ENCODE measurements at places on chromosomes 16 and 17.

GRCh38 chr16:30731411-30731810 is 16.8 kb upstream of the PHKG2 start:
- no peaks in the 10 kb centered on the region for H3K27me3 ChIP-seq
- no peaks in the 10 kb centered on the region for H3K4me1 ChIP-seq
- no peak overlapping the region for H3K4me3 ChIP-seq

GRCh38 chr17:77475016-77475976 is 334.5 kb downstream of the SEC14L1 start:
- H3K36me3 ChIP-seq, result no peaks in the 10 kb centered on the region
- H3K27ac ChIP-seq, result peak overlapping the region; percentile 88
- peaks cover 82% of the 10 kb centered on the region for H3K4me1 ChIP-seq
- no peak overlapping the region for H3K4me3 ChIP-seq
- DNase-seq, result no peak
- H3K27me3 ChIP-seq, result no peaks in the 10 kb centered on the region

- H3K27ac ChIP-seq, result no peak overlapping the region
- no peaks in the 10 kb centered on the region for H3K36me3 ChIP-seq
- DNase-seq, result no peak
- no peaks in the 10 kb centered on the region for H3K4me1 ChIP-seq
- H3K4me3 ChIP-seq, result no peak overlapping the region
These were observed 12.3 kb upstream of the SPN start for GRCh38 chr16:29650771-29651170.

- H3K36me3 ChIP-seq, result peaks cover 74% of the 10 kb centered on the region
- no peak overlapping the region for H3K27ac ChIP-seq
These were observed 19.2 kb downstream of the CIITA start for GRCh38 chr16:10896165-10896564.

DNA sequence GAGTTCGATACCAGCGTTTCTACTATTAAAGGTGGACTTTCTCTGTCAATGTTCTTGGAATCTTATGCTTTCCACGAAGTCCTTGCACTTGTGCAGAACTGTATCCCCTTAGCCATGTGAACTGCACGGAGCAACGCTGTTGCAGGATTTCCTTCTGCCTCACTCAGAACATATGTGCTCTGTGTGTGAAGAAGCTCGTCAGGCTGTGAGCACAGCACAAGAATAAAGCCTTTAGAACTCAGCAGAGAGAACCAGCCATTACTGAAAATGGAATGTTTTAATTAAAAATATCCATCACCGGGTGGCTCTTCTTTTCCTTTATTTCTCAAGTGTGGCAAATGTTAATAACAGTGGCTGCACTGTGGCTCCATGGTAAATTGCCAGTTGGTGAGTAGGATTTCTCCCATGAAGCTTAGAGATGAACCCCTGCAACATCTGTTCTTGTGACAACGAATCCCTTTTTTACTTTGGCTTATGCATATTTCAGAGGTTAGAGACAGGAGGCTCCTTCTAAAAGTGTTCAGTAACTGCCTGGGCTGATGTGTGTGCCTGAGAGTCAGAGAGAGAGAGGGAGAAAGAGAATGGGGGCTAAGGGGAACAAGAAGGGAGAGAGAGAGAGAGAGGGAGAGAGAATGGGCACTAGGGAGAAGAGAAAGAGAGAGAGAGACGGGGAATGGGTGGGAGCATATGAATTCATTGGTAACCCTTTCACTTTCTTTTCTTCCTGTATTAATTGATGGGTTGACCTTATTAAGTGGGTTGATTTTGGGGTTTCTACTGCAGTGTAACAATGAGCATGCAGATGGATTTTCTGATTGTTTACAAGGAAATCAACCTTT is 50.0 kb downstream of the RPTOR start:
- H3K36me3 ChIP-seq, result no peaks in the 10 kb centered on the region
- H3K4me3 ChIP-seq, result no peak overlapping the region
- no peaks in the 10 kb centered on the region for H3K4me1 ChIP-seq
- DNase-seq, result no peak
- H3K27me3 ChIP-seq, result no peaks in the 10 kb centered on the region
- no peak overlapping the region for H3K27ac ChIP-seq

DNA sequence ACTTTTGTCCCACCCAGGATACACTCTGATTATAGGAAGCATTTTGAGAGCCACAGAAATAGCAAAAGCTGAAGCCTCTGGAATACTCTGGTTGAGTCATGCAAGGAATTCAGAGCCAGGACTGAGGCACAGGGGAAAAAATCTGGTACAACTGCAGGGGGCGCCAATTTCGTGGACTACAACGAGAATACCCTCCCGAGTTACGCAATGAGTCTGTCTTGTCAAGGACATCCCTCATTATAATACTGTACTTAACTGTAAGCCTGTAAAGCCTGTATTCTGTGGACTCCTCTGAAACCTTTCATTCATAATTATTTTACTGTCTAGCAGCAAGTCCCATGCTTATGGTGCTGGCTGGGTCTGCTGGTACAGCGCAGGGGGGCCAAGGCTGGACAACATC is 7.8 kb downstream of the HOXB1 start:
- H3K36me3 ChIP-seq, result no peaks in the 10 kb centered on the region
- peaks cover 32% of the 10 kb centered on the region for H3K27me3 ChIP-seq
- H3K4me3 ChIP-seq, result no peak overlapping the region
- DNase-seq, result no peak
- no peak overlapping the region for H3K27ac ChIP-seq

All from heart left ventricle (tissue), 16 donors.